ENCODE measurements at places on chromosomes 16 and 17.

DNA sequence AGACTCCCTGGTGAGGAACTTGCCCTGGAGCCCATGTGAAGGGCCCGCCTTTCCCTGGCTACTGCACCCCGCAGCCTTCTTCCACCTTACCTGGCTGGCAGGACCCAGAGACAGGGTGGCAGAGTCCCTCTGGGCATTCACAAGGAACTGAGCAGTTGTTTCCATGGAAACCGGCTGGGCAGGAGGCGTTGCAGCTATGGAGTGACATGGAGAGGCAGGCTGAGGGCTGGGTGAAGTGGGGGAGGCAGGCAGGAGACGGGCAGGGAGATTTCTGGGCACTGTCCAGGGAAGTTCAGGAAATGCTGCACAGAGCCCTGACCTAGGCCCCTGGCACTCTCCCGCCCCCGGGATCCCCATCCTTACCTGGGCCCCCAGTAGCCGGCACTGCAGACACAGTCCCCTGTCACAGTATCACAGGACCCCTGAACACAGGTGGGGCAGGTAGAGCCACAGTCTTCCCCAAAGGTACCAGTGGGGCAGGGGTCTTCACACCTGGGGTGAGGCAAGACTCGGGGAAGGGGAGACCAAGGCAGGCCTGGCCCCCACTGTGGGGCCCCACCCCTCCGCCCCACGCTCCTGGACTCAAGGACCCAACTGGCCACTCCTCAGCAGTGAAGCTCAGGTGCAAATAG, 5.9 kb downstream of the SCARF1 start:
- DNase-seq, result no peak

- DNase-seq, result peak; percentile 9
Measured at GRCh38 chr17:74987909-74988711, 678 bp downstream of the CDR2L start.

DNA sequence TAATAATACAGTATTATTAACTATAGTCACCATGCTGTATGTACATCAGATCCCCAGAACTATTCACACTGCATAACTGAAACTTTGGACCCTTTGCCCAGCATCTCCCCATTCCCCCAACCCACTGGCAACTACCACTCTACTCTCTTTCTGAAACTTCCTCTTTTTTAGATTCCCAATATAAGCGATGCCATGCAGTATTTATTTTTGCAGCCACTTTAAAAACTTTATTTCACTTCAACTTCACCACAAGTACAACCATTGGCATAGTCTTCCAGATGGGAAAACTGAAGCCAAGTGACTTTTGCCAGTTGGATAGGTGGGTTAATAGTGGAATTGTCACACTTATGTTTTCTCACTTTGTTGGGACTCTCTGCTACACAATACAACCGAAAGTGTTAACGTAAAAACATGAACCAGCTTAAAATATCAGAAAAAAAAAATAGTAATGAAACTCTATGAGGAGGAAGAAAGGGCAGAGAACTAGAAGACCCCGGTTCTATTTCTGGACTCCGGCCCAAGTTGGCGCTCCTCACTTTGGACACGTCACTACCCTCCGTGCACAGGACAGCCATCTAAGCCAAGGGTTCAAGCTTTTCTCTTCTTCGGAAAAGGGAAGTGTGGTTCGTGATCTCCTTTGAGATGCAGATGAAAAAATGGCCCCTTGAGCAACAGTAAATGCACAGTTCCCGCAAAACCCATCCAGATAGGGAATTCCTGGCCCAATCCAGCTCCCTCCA, 743 bp downstream of the SHCBP1 start:
- DNase-seq, result no peak

DNA sequence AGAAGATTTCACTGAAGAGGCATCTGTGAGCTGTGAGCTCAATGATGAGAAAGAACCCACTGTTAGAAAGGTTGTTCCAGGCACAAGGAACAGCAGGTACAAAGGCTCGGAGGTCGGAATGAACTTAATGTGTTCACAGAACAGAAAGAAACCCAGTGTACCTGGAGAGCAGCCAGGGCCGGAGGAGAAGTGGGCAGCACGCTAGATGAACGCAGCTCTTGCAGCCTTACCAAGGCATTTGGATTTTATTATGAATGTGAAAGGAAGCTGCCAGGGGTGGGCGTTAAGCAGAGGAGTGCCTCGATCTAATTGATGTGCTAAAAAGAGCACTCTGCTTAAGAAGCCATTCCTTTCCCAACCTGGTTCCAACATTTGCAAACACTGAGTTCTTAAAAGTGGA, 19.0 kb downstream of the EEF2K start:
- no peak for DNase-seq

- no peak for DNase-seq
Measured at GRCh38 chr16:17283016-17283415, 187.7 kb downstream of the XYLT1 start.

DNA sequence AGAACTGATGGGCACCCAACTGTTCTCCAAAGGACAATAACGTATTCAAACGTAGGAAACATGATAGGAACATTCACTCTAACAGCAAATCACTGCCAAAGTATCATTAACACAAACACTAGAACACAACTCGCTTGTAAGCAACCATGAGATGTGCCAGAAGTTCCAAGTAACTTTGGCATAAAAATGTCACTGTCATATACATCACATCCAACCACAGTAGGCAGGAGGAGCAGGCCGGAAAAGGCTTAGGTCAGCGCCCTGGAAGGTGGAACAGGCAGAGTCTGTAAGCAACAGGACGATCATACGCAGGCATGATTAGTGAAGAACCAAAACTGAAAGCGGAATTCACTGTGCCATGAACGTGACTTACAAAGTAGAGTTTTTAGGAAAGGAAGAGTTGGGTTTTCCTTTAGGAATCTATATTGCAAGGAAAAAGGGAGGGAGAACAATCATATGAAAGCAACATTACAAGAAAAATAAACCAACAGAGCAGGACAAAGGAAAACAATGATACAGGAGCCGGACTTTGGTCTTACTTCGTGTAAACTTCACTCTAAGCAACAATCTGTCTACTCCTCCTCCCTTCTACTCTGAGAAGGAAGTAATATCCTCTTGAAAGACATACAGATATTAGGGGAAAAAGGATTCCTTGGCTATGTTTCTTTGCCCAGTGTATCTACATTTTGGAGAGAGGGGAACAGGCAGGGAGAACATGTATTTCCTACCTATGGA, 52.3 kb downstream of the YWHAE start:
- DNase-seq, result peak; percentile 34

- DNase-seq, result no peak
Measured at GRCh38 chr16:4780235-4780634, 7.9 kb downstream of the SEPTIN12 start.
